ENCODE measurements at places on chromosomes 12 and 14. TPM values are rescaled to one million over a fixed set of nuclear protein-coding genes. Genes with fewer than 3 reads are reported as not detected.

CCDC197 gene
- not detected for total RNA-seq

ZDHHC22 gene
- total RNA-seq = not detected

AQP2 gene
- not detected for total RNA-seq

TSPAN31 gene
- 80.0 TPM for total RNA-seq

TTC7B gene
- 23.9 TPM for total RNA-seq

ZNF385A gene
- total RNA-seq = 0.79 TPM

TRMT5 gene
- total RNA-seq = 9.8 TPM

NAV3 gene
- 1.2 TPM for total RNA-seq

FRMD6 gene
- 75.8 TPM for total RNA-seq

TSPAN11 gene
- under 0.01 TPM for total RNA-seq

COPZ1 gene
- total RNA-seq = 107 TPM

PPP2R5C gene
- total RNA-seq = 129 TPM

LRTM2 gene
- 0.11 TPM for total RNA-seq

CEP128 gene
- 3.9 TPM for total RNA-seq

PLD4 gene
- total RNA-seq = 0.65 TPM

NDRG2 gene
- 8.5 TPM for total RNA-seq

HVCN1 gene
- total RNA-seq = 2.0 TPM

All from placental epithelial cell (primary cell).